ENCODE measurements at places on chromosomes 11 and 22.
A peak's percentile ranks its signal among the peaks of the same experiment; 100 is the strongest.

GRCh38 chr11:5646139-5646538, 21.3 kb downstream of the TRIM34 start:
- DNase-seq, result no peak

- DNase-seq, result no peak
Measured at GRCh38 chr11:72588421-72589410, 85.5 kb downstream of the PDE2A start.

DNA sequence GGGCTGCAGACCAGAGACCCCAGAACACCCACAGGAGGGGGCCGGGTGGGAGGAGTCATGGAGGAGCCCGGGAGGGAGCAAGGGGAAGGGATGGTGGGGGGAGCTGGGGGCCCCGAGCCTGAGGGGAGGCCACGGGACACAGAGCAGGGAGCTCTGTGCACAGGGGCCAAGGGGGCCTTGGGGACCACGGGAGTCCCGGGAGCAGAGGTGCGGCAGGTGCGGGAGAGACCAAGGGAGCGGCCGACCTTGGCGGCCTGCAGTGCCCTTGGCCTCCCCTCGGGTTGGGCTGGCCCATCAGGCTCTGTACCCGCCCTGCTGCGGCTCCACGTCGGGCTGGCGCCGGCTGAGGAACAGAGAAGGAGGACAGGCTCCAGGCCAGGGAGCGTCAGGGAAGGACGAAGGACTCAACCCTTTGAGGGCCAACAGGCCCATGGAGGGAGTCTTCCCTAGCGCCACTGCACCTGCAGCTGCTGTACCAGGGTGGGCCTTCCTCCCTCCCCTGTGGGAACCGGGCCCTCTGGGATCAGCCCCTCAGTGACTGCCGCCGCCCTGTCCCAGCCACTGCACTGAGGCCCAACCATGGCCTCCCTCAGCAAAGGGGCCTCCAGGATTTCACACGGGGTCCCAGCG, 17.8 kb upstream of the BRSK2 start:
- DNase-seq, result no peak

- DNase-seq, result no peak
Measured at GRCh38 chr11:132024587-132025295, 654.3 kb downstream of the NTM start.

GRCh38 chr22:34902335-34902734, 163.6 kb upstream of the ISX start:
- no peak for DNase-seq

GRCh38 chr22:45029501-45029900, 19.7 kb upstream of the PHF21B start:
- no peak for DNase-seq

GRCh38 chr11:123393312-123393927, 36.6 kb upstream of the GRAMD1B start:
- DNase-seq, result no peak

GRCh38 chr22:39318507-39319283, 728 bp downstream of the RPL3 start:
- DNase-seq, result no peak

GRCh38 chr11:72433455-72434036, 785 bp downstream of the CLPB start:
- no peak for DNase-seq

DNA sequence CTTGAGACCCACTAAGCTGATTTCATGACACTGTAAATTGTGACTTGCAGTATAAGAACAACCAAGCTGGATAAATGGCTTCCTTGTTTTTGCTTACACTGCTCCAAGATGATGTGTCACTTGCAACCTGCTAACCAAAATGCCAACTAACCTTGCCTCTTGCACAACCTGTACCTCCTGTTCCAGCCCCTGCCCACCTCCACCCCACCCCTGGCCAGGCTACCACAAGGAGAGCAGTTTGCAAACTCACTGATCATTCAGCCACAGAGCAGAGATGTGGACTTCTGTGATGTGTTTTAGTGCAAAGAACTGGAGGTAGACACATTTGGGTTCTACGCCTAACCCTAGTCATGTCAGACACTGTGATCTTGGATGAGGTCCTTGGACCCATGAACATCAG, 4.3 kb upstream of the APOL6 start:
- no peak for DNase-seq

DNA sequence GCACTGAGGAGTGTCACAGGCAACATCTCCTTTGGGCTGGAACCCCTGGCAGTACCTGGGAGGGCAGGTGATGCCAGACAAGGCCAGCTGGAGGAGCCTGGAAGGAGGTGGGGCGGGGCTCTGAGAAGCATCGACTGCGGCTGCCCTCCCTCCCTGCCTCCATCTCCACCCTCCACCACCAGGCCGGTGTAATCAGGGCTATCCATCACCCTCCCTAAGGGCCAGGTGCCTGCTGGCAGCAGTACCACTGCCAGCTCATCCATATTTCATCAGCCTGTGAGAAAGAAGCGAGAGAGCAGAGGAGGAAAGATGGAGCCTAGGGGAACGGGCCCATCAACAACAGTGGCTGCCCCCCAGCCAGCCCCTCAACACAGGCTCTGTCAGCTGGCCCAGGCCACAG, 51.4 kb upstream of the RASD2 start:
- DNase-seq, result peak; percentile 87

GRCh38 chr22:49951000-49951677, 9.4 kb upstream of the PIM3 start:
- DNase-seq, result no peak

DNA sequence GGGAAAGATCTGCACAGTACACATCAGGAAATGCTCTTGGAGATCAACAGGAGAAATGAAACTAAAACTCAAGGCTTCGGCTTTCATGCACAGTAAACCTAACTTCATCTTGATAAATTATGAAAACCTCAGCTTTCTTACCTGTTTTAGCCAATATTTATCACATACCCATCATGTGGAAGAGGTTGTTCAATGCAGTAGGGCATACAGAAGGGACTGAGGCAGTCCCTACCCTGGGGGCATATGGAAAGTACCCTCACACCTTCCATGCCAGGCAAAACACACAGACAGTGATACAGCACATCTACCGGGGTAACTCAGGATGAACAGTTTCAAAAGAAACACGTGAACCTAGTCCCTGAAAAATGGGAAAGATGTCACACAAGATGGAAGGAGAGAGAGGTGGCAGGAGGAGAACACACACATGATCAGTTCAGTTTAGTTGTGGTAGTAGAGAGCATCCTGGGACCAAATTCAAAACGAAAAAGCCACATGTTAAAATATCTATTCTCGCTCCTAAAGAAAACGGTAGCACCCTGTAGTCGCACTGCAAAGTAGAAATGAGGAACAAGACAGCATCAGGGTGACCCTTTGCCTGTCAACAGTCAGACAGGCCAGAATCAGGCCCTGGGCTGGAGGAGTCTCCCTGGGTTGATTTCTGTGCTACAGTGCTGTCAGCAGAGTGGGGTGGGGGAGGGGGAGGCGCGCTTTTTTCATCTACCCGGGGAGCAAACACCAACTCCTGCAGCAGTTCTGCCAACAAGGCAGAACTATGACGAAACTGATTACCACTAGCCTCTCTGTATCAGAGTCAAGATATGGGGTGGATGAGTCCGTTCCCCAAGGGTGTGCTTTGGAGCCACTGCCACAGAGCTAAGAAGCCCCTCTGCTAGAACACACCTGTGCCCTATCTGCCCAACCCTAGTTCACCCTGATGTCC, 1.3 kb downstream of the HIRA start:
- DNase-seq, result no peak

DNA sequence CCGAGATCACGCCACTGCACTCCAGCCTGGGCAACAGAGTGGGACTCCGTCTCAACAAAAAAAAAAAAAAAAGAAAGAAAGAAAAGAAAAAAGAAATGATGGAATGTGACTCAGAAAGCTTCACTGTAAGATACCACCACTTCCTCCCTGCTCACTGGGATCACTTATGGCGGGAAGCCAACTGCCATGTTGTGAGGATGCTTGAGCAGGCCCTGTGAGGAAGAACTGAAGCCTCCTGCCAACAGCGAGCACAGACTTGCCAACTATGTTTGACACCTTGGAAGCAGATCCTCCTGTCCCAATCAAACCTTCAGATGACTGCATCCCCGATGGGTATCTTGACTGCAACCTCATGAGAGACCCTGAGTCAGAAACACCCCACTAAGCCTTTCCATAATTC, 8.3 kb downstream of the SEC14L6 start:
- no peak for DNase-seq

DNA sequence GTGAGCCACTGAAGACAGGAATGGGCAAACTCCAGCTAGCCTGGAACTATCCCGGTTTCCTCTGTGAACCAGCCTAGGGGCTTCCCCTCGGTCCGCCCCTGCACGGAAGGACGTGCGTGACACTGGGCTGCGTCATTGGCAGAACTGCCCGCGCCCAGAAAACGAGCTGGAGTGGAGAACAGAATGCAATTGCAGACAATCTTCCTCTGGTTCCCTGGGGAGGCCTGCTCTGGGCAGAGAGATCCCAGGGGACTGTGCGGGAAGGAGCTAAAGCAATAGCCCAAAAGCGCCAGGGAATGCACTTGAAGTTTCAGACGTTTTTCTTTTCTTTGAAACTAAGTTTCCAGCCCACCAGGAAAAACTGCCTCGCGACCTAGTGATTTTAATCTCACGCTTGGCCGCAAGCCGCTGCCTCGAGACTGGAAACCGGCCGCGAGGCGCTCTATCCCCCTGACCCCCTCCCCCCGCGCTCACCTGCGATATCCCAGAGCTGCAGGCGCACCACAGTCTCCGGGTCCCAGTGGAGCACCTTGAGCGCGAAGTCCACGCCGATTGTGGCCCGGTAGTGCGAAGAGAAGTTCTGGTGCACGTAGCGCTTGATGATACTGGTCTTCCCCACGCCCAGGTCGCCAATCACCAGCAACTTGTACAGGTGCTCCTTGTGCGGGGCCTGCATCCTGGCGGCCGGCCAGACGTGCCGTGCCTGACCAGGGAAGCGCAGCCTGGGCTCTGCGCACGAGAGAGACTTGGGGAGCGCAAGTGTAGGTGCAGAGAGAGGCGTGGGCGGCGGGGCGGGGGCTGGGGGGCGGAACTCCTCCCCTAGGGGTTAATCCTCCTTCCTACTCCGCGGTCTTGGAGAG, at the start of gene RAB38:
TSS of gene RAB38 (minus strand) at position 735 of the 860 bp plus-strand sequence. CDS start at position 676, 59 bp downstream.
- peak; percentile 0 for DNase-seq

DNA sequence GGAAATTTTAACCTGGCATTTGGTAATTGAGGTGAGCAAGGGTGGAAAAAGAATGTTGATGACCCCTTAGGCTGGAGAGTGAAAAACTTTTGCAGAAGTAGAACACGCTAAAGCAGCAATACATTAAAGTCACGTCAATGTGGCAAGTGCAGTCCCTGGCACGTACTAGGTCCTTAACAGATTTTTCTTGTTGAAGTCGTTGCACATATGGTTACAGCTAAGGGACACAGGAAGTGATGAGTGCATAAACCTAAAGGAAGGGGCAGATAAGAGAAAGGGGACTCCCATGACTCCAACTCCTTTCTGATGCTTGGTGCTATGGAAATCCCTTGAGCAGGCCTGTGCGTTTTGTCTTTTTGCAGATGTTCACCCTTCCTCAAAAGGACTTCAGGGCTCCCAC, 1.2 kb downstream of the ACCS start:
- no peak for DNase-seq

DNA sequence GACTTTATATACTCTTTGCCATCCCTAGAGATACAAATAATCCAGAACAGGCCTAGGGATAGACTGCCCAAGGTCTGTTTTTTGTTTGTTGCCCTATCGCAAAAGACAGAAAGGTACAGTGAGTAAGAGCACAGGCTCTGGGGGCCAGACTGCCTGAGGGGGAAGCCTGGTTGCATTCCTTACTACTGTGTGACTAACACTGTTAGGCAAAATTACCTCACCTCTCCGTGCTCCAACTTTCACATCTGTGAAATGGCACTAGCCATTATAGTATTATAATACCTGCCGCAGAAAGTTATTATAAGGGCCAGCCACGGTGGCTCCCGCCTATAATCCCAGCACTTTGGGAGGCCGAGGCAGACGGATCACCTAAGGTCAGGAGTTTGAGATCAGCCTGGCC, 14.5 kb downstream of the SLC35F2 start:
- no peak for DNase-seq

DNA sequence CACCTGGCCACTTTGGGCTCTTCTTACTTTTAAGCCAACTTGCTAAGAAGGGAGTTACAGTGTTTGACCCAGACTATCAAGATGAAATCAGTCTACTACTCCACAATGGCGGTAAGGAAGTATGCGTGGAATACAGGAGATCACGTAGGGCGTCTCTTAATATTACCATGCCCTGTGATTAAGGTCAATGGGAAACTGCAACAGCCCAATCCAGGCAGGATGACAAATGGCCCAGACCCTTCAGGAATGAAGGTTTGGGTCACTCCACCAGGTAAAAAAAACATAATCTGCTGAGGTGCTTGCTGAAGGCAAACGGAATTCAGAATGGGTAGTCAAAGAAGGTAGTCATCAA, 1.0 kb upstream of the YPEL4 start:
- no peak for DNase-seq

GRCh38 chr11:46892109-46892508, 26.2 kb downstream of the LRP4 start:
- no peak for DNase-seq

DNA sequence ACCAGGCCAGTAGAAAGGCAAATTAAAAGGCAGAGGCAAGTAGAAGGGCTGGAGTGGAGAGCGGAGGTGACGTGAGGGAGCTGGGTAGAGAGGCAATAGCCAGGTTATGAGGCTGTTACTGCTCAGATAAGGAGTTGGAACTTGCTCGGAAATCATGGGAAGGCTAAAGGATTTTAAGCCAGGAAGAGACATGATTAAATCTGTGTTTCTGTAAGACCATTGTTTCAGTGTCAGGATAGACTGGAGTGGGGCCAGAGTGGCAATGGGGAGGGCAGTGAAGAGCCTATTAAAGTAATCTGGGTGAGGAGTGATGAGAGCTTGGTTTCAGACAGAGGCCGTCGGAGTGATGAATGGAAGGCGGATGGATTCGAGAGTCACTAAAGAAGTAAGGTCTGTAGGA, 39.0 kb downstream of the GRAMD1B start:
- DNase-seq, result no peak

- DNase-seq, result no peak
Measured at GRCh38 chr11:34468209-34468841, 29.6 kb downstream of the CAT start.

DNA sequence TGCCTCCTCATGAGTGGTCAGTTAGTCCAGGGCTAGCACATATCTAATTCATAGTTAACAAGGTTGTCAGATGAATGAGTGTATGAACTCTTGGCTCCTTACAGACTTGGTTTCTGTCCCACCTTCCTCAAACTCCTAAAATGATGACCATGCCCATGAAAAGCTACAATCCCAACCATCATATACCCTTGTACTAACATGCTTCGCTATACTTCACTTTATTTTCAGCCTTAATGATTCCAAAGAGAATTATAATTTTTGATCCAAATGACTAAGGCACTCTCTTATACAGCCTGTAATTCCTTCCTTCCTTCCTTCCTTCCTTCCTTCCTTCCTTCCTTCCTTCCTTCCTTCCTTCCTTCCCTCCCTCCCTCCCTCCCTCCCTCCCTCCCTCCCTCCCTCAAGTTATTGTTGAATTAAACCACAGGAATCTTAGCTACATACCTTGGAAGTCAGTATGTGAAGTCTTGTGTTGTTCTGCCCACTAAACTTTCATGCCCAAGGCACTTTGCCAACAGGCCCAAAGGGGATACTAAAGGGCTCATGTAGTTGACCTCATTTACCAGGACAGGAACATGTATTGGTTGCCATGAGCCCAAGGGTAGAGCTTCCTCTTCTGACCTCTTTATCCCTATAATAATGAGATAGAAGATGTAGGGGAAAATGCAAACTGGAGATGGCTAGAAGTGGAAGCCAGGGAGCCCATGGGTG, 37.4 kb downstream of the CALCA start:
- DNase-seq, result no peak

GRCh38 chr11:120710354-120711131, 199.0 kb downstream of the GRIK4 start:
- no peak for DNase-seq

Data from NCI-H187 (cell line).